ENCODE measurements at places on chromosomes 3 and 15. TPM values are rescaled to one million over a fixed set of nuclear protein-coding genes. Genes with fewer than 3 reads are reported as not detected.

P2RY14 gene
- 0.16 TPM for total RNA-seq

CAMK2N2 gene
- total RNA-seq, result 0.16 TPM

ADAMTSL3 gene
- not detected for total RNA-seq

IQCF5 gene
- not detected for total RNA-seq

PLEKHO2 gene
- total RNA-seq, result 108 TPM

ACY1 gene
- 36.9 TPM for total RNA-seq

ATP13A5 gene
- total RNA-seq, result not detected

FBXW12 gene
- 0.12 TPM for total RNA-seq

COPB2 gene
- total RNA-seq, result 222 TPM

TPRG1 gene
- total RNA-seq, result 0.97 TPM

ASB14 gene
- not detected for total RNA-seq

CCR4 gene
- not detected for total RNA-seq

IGSF10 gene
- 58.1 TPM for total RNA-seq

RHOV gene
- total RNA-seq, result 0.16 TPM

CKMT1B gene
- not detected for total RNA-seq

HHATL gene
- total RNA-seq, result not detected

GABRA5 gene
- total RNA-seq, result not detected

AMOTL2 gene
- 611 TPM for total RNA-seq

CNTN3 gene
- 5.0 TPM for total RNA-seq

CTXN2 gene
- total RNA-seq, result not detected

ADGRG7 gene
- not detected for total RNA-seq

P2RY1 gene
- total RNA-seq, result 0.24 TPM

SEMA3F gene
- total RNA-seq, result 4.5 TPM

GABRB3 gene
- total RNA-seq, result 0.85 TPM

CSPG5 gene
- 0.24 TPM for total RNA-seq

RAB43 gene
- total RNA-seq, result 23.9 TPM

SLC22A13 gene
- total RNA-seq, result 0.97 TPM

NME9 gene
- not detected for total RNA-seq

LRTM1 gene
- total RNA-seq, result 0.49 TPM

CELF6 gene
- total RNA-seq, result 0.16 TPM

CISH gene
- total RNA-seq, result 2.3 TPM

KCNH8 gene
- not detected for total RNA-seq

U2SURP gene
- 65.7 TPM for total RNA-seq

NAALADL2 gene
- 30.5 TPM for total RNA-seq

ZNF80 gene
- total RNA-seq, result not detected

PHC3 gene
- total RNA-seq, result 48.4 TPM

LRRC49 gene
- 8.5 TPM for total RNA-seq

FGD5 gene
- 0.12 TPM for total RNA-seq

All from hair follicle dermal papilla cell (primary cell).